ENCODE measurements at places on chromosomes 7 and 10. TPM values are rescaled to one million over a fixed set of nuclear protein-coding genes. Genes with fewer than 3 reads are reported as not detected.

DNA sequence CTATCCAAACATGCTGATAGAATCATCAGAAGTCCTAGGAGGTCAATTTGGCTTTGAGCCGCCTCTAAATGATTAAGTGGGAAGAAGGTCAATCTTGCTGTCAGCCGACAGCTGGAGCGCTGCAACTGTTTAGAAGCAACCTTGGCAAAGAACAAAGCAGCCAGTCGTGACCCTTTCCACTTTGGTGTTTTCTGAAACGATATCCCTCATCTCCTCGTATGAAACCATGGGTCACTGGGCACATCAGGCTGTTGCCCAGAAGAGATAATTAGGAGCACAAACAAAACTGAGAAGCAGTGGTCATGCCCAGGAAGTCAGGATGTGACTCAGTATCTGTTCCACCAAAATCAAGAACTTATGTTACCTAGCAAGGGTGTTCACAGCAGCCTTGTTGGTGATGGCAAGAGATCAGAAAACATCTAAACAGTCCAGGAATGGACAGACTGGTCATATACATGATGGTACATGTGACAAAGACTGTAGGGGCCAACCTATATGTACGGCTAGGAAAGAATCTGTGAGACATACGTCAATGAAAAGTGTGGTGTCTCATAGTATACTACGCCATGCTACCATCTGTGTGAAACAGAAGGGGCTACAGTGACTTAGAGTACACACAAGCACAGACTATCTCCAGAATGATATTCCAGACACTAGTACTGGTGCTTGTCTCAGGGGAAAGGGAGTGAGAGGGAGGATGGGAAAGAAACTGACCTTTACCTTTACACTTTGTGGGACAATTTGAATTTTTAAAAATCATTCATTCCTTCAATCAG is 22.4 kb downstream of the STN1 start:
- DNase-seq, result peak; percentile 83

- no peak for DNase-seq
These were observed 83.5 kb downstream of the SGMS1 start for GRCh38 chr10:50540069-50540825.

DNA sequence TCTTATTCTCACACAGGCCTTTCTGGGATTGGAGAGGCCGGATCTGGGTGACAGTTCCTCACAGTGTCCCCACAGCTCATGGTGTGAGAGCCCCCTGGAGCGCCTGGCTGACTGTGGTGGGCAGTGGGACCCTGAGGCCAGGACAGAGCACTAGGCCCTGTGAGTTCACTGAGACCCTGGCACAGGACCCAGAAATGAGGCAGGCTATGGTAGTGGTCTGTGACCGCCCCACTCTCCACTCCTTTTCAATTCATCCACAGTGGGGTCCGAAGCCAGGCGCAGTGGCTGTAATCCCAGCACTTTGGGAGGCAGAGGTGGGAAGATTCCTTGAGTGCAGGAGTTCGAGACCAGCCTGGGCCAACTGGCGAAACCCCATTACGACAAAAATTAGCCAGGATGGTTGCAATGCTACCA is 95.9 kb upstream of the TNRC18 start:
- DNase-seq, result no peak

- no peak for DNase-seq
These were observed 89.4 kb downstream of the TBXAS1 start for GRCh38 chr7:139918480-139918879.

DNA sequence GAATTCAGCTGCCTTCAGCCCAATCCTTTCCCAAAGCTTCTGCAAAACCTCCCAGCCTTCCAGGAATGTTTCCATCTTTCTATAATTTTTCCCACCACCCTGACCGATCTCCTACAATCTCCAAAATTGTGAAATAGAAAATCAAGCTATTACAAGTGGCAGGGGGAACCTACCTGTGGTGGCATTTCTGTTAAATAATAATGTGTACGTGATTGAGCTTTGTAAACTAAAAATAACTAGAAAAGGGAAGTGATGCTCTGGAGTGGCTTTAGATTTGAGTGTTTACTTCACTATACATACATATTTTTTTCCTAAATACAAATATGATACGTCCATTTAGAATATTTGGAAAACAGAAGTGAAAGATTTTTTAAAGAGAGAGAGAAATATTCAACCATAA is 593.6 kb downstream of the GRM8 start:
- DNase-seq, result no peak

GRCh38 chr7:134966691-134967090 is 19.6 kb upstream of the AGBL3 start:
- no peak for DNase-seq

GRCh38 chr7:142196066-142196840 is 61.6 kb downstream of the PRSS58 start:
- peak; percentile 51 for DNase-seq

DNA sequence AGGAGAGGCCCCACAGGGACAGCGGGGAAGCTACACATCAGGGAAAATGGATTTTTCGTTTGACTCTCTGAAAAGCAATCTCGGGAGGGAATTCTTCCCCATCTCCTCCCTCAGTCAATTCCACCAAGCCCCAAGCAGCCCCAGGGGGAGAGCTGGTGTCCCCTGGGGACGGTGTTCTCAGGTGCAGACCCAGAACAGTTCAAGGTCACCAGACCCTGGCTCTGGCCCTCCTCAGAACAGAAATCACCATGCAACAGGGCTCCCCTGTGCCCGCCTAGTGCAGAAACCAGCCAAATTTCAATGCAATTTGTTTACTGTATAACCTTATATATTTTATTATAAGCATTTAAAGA is 34.1 kb downstream of the GSDME start:
- DNase-seq, result no peak

DNA sequence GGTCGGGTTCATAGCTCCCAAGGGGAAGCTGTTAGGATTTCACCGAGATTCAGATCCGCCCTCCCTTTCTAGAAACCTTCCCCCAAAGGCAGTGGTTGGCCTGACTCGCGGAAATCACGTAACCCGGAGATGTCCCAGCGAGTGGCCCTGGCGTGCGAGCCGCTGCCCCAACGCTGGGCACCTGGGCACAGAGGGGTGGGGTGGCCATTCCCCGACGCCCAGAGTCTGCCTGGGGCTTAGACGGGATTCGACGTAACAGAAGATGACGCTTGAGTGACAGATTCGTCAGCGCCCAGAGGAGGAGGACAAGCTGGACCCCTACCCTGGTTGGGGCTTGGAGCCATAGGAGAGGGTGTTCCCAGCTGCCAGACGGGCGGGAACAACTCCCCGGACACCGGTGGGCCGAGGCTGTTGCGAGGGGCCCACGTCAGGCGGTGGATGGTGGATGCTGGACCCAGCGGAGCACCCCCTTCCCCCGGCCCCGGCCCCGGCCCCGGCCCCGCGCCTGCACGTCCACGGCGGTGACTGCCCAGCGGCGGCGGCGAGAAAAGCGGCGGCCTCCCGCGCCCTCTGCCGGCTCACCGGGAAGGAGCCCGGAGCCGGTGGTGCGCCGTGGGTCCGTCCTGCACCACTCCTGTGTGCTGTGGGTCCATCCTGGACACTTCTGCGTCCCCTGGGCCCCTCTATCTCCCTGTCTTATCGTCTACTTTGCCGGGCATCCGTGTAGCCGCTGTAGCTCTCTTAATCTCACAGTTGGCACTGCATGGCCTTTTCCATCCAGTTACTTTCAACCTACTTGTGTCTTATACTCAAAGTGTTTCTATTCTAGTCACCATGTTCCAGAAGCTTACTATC is 35.4 kb upstream of the KNDC1 start:
- no peak for DNase-seq

The SHOC2 gene
- total RNA-seq, result 41.9 TPM

The PGAM2 gene
- total RNA-seq, result not detected

The LRRC18 gene
- not detected for total RNA-seq

The TMEM254 gene
- total RNA-seq, result 12.1 TPM

The PLXNA4 gene
- 0.36 TPM for total RNA-seq

The NPSR1 gene
- not detected for total RNA-seq

The JCAD gene
- total RNA-seq, result 3.2 TPM
